ENCODE measurements at places on chromosomes 1 and 21.

GRCh38 chr21:41501919-41502318 is 6.0 kb downstream of the TMPRSS2 start:
- DNase-seq: no peak

DNA sequence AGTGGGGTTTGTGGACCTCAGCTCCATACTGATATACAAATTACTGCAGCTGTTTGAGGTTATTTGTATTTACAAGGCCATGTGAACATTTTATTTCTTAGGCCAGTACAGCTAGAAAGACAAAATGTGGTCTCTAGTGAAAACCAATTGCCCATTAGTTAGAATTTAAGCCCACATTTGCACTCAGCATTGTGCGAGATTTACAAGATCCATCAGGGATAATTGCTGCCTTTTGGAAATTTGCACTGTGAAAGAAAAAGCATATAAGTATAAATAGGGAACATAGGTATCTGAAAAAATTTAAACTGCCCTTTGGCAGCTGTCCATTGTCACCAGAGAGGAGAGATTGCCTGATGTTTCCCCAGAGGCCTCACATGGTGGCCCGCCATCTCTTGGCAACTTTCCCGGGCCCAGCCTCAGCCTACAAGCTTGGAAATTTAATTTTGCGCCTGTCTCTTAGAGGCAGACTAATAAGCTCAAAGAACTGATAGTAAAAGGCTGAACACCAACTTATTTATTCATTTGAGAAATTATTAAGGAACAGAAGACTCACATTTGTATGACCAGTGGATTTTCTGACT is 120.7 kb downstream of the MAP3K21 start:
- no peak for DNase-seq

DNA sequence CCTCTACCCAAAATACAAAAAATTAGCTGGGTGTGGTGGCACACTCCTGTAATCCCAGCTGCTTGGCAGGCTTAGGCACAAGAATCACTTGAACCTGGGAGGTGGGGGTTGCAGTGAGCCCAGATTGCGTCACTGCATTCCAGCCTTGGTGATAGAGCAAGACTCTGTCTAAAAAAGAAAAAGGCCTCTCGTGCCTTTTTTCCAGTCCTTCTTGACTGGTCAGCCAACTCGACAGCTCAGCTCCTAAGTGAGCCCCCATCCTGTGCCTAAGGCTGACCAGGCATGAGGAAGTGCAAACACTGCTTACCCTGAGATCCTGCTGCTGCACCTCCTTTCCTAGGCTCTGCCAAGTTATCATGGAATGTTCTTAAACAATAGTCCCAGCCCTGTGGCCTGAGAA is 10.1 kb upstream of the PROK1 start:
- DNase-seq: no peak

DNA sequence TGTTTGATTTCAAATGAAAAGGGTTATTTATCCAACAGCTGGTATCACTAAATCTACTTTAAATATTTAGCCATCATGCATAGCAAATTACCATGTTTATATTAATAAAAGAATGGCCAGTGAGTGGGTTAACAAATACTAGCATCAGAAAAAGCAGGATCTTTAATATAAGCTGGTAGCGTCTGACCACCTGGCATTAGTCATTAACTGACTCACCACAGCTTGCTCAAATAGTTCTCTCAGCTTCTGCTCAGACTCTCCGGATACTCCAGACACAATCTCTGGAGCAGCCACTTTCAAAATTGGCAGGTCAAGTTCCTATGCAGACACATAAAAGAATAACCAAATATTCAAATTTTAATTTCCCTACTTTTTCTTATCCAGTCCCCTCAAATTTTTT is 29.6 kb downstream of the NVL start:
- no peak for DNase-seq

DNA sequence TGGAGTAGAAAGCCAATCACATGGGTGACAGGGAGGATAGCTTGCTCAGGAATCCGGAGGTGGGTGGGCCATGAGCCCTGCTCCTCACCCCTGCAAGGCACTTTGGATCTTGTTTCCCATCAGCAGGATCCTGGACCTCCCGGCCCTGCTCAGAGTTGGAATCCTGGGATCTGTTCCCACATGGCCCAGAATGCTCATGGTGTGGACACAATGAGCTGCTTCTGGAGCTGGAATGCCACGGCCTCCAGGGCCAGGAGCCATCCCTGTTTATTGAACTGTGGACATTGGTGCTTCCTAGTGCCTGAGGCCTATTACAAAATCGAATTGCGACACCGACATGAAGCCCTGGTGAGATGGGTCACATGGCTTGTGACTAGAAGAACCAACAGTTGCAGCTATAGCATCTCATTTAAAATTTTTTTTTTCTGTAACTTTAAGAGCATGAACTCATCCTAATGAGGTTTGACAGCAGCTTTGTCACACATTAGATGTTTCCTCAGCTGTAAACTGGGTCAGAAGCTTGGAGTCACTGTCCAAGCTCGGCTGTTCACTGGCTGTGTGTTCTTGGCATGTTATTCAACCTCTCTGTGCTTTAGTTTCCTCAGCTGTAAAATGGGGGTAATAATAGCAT is 40.4 kb upstream of the GOLT1A start:
- DNase-seq: no peak

- no peak for DNase-seq
Measured at GRCh38 chr1:83781667-83782066, 217.3 kb downstream of the TTLL7 start.

GRCh38 chr1:244680667-244681066 is 27.7 kb downstream of the DESI2 start:
- no peak for DNase-seq

- no peak for DNase-seq
Measured at GRCh38 chr1:223176437-223176836, 33.4 kb upstream of the TLR5 start.

DNA sequence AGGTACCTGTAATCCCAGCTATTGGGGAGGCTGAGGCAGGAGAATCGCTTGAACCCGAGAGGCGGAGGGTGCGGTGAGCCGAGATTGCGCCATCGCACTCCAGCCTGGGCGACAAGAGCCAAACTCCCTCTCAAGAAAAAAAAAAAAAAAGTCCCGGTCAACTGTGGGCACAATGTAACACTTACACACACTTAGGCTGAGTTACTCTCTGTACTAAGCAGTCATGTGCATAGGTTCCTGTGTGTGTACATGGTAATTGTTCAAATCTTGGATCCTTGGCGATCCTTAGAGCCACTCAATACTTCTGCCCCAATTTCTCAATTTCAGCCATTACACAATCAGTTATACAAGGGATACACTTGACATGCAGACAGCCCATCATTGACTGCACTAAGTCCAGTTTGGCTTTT is 11.6 kb downstream of the SDCCAG8 start:
- DNase-seq: no peak

GRCh38 chr1:109040989-109041620 is 797 bp downstream of the WDR47 start:
- no peak for DNase-seq

- DNase-seq: no peak
Measured at GRCh38 chr1:108089477-108089876, 110.7 kb downstream of the SLC25A24 start.

GRCh38 chr1:23627069-23627735 is 64.4 kb upstream of the RPL11 start:
- DNase-seq: peak; percentile 46

GRCh38 chr1:23527900-23528249 is 3.2 kb downstream of the E2F2 start:
- DNase-seq: no peak

DNA sequence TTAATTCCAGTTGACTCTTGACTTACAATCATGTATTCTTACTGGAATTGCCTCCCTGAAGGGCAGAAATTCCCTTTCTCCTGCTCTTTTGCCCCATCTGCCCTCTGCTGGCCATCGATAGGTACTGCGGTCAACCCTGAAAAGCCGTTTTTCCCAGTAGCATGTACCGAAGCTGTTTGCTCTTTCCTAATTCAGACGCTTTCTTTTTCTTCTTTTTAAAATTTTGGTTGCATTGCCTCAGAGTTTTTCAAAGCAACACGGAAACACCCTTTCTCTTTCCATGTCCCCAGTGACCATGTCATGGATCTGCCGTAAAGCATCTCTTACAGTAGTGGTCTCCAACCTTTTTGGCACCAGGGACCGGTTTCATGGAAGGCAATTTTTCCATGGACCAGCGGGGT is 164.2 kb upstream of the C1orf21 start:
- peak; percentile 43 for DNase-seq

DNA sequence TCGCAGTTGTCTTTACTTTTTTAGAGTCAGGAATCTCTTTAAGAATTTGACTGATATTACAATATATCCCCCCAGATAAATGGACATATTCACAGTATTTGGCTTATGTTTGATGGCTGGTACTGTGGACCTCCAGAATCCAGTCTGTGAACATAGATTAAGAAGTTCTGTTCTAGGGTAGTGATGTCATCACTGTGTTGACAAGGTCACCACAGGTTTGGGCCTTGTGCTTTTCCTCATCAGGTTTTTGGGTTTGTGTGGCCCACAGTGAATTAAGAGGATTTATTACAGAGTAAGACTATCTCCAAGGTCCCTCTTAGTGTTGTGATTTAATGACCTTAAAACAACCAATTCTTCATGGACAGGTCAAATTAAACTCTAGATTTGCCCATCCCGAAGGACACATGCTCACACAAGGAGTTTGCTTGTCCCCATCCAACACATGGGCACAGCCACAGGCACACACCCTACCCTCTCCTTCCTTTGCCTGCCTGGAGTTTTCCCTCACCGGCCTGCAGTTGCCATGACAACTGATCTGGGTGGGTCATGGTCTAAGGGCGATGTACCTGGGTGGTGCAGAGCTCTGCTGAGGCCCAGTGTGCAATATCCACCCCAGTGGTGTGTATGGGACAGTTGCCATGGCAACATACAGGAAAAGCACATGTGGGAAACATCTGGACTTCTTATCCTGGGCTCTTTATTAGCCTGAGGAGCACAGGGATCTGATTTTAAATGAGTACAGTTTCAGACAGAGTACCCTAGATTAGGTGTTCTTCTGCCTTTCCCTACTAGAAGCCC is 98.6 kb downstream of the NAV1 start:
- DNase-seq: no peak

GRCh38 chr1:17244821-17245740 is 3.8 kb upstream of the PADI3 start:
- DNase-seq: no peak

GRCh38 chr1:159302095-159302494 is at the start of gene FCER1A:
TSS of gene FCER1A (plus strand) at chr1:159302336. CDS start at chr1:159302365, 29 bp downstream.
- no peak for DNase-seq

DNA sequence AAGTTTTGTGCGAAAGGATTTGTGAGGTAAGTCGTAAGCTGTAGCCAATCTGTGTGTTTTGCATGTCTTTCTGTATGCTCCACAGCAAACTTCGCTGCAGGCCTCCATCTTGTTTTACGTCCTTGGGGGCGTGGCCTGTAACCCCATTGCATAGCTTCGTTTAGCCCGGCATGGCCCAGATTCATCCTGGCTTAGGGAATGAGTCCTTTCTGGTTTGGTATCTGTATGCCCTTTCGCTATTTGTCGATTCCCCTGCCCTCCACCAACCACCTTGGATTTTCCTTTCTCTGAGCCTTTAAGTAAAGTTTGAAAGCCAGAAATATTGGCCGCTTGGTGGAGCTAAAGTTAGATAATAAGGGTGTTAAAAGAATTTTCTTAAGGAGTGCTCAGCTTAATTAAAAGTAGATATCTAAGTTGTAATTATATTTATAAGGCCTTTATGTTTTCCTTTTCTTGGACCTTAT is 1.1 kb downstream of the THEM4 start:
- no peak for DNase-seq

GRCh38 chr1:35725596-35725995 is 6.9 kb upstream of the C1orf216 start:
- DNase-seq: no peak

- DNase-seq: peak; percentile 25
Measured at GRCh38 chr1:34928699-34929496, 552 bp downstream of the DLGAP3 start.

- peak; percentile 61 for DNase-seq
Measured at GRCh38 chr1:229254910-229255541, 15.9 kb upstream of the RAB4A start.

GRCh38 chr1:110136911-110137310 is 13.4 kb upstream of the SLC6A17 start:
- DNase-seq: peak; percentile 23

GRCh38 chr1:161484613-161485012 is 20.6 kb upstream of the FCGR2A start:
- DNase-seq: peak; percentile 19

- peak; percentile 76 for DNase-seq
Measured at GRCh38 chr1:160539990-160540858, 17.2 kb upstream of the SLAMF6 start.

- peak; percentile 81 for DNase-seq
Measured at GRCh38 chr1:109490029-109490933, 3.6 kb upstream of the CYB561D1 start.

DNA sequence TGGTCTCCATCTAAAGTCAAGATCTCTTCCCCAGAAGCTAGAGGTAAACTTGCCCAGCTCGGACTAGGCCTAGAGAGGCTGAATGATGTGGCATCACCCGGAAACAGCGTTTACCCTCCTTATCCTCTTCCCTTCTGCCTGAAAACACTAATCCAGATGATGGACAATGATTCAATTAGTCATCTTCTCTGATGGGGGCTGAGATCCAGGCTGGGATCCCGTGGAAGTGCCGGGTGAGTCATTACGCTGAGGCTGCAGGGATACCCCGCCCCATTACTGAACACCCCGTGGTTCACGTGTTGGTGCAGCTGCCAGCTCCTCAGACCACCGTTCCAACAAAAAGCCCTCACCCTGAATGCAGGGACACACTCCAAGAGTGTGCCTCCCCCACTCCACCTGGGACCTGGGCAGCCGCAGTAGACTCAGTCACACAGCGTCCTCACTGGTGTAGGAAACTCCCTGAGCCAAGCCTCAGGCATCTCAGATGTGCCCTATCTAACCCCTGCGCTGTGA is 2.0 kb downstream of the S100A6 start:
- DNase-seq: no peak

DNA sequence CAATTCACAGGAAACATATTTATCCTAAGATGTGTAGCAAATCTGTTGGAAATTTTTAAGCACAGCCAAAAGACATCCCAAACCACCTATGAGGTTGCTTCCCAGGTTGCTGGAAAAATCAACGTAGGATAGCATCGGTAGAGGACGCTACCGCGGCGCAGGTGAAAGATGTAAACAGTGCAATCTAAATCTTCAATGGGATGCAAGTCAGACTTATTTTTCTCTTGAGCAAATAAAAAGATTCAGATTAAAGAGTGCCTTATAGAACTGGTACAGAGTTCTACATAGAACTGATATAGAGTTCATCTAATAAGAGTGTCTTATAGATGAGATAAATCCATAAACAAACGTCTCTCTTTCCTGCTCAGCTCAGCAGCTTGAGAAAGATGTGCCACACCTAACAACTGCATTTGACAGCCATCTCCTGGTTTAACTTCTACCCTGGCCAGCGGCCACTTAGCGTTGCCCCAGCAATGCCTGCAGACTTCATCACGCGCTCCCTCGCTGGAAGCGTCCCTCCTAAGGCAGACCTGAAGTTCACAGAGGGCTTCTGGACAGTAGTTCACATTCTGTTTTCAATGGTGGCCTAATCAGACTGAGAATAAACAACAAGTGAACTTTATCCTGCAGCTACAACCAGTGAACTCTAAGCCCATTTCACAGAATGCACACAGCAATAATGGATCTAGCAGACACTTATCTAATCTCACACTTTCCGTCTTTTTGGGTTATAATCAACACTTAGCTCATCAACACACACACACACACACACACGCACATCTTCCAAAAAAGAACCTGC is 164.5 kb downstream of the TOMM20 start:
- DNase-seq: no peak

GRCh38 chr21:42598159-42598735 is 55.2 kb upstream of the PDE9A start:
- DNase-seq: no peak

- DNase-seq: no peak
Measured at GRCh38 chr1:111082421-111083203, 57.3 kb downstream of the DRAM2 start.

GRCh38 chr1:230427094-230427876 is 1.2 kb upstream of the PGBD5 start:
- no peak for DNase-seq
